Right renal pelvis (tissue), 4 donors: ENCODE measurements at places on chromosomes 7 and 10. TPM values are rescaled to one million over a fixed set of nuclear protein-coding genes. Genes with fewer than 3 reads are reported as not detected.

The PAX4 gene
- not detected for polyA plus RNA-seq

DNA sequence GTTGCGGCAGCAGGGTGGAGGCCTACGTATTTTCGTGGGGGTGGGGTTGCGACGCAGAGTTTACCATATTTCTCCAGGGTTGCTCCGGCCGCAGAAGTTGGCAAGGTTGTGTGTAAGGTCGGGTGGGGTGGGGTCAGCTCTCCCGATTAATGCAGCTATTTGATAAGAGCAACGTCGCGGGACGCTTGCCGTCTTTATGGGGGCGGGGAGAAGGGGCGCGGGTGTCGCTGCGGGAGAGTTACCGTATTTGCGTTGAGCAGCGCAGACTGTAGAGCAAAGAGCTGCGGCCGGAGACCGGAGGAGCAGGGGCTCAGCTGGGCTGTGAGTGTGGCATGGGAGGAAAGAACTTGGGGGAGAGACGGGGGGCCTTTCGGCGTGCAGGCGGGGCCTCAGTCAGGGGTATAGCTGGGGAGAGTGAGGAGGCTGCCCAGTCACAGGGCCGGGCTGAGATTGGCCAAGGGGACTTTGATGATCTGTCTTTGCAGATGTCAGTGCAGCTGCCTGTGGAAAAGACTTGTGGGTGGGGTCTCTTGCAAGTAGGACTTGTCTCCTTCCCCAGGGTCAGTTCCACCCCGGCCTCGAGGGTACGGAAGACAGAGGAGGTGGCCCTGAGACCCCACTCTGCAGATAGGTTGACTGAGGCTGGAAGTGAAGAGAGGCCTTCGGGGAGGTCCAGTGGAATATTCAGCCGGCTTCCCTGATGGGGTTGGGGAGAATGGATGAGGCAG, 26.6 kb downstream of the ZNF775 start:
- no peak for DNase-seq

The UCMA gene
- not detected for polyA plus RNA-seq

DNA sequence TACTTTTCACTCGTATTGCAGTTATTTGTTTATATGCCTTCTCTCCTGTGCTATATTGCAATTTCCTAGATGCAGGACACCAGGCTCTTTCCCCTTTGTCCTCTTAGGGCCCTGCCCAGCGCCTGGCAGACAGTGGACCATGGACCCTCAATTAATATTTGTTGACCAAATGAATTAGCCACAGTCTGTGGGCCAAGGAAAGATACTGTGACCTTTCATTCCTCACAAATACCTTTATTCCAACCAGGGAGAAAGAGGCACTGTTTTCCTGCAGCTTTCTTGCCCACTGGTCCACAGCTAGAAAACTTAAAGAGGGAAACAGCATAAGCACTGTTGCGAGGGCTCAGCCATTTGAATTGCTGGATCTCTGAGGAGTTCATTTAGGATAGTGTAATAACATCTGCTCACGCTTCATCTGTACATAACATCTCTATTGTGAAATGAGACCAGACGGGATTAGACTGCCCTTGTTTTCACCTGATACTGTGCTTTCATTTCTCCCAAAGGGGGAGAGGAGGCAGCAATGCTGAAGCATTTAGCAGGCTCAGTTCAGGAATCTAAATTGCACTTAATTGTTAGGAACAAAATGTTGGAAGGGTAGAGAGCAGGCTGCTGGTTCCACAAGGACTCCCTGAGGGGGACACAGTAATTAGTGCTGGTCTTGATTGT, 46.7 kb downstream of the TNS3 start:
- no peak for DNase-seq

DNA sequence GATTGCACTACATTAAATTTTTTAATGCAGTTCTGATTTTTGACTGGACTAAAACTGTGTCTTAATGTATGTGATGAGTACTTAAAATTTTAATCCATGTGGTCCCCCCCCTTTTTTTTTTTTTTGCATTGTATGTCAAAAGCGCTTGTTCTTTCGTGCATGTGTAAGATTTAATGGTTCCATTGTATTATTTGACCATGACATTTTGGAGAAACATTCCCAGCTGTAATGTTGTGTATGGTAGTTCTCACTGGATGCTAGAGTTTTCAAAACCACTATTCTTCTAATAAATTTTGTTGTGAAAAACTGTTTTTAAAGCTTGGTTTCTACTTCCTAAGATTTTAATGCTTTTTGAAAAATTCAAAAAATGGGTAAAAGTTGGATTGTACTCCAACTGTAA, 132.0 kb downstream of the LCOR start:
- no peak for DNase-seq

The ADCY1 gene
- polyA plus RNA-seq, result 3.5 TPM

GRCh38 chr10:36670621-36671402, 454.6 kb upstream of the ANKRD30A start:
- no peak for DNase-seq

GRCh38 chr7:99390941-99391602, 16.5 kb downstream of the ARPC1B start:
- no peak for DNase-seq

GRCh38 chr10:102770792-102771191, 27.0 kb downstream of the WBP1L start:
- DNase-seq, result no peak

DNA sequence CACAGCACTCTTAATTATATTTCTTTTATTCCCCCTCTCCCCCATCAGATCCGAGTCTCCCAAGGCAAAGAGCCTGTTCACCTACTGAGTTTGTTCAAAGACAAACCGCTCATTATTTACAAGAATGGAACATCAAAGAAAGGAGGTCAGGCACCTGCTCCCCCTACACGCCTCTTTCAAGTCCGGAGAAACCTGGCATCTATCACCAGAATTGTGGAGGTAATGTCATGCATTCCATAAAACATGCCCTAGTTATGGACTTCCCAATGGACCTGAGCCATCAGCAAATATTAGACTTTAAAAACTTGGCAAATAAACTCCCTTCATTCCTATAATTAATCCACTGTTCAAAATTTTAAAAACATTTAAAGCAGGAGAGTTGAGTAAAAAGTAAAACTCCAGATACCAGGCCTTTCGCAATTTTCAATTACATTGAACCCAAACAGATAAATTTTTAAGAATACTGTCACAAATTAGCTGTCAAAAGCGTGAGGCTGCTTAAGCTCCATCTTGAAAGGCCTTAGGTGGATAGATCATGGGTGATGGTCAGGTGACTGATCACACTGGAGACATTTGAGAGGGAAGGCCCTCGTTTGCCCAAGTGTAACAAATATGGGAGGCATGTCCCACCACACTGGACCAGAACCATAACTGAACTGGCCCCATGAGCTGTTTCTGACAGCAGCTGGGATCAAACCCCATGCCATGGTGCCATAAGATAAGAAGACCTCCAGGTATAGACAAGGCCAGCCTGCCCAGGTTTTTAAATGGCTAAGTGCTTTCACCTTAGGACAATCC, 46.9 kb upstream of the ARL4A start:
- DNase-seq, result no peak

The OIT3 gene
- 3.8 TPM for polyA plus RNA-seq

DNA sequence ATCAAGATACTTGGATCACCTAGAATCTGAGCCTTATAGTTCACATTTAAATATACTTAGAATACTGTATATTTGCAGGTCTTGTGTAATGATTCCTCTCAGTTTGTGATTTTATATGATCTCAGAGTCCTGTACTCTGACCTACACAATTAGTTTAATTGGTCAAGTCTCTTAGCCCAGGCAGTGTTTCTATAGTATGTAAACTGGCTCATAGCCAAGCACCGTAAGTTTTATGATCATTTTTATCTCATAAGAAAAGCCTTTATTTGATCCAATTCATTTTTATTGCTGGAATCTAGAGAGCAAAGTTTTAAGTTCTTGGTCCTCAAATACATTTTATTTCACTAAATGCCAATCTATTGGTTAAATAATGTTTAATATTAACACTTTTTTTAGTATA, 242.2 kb downstream of the MALRD1 start:
- DNase-seq, result no peak

DNA sequence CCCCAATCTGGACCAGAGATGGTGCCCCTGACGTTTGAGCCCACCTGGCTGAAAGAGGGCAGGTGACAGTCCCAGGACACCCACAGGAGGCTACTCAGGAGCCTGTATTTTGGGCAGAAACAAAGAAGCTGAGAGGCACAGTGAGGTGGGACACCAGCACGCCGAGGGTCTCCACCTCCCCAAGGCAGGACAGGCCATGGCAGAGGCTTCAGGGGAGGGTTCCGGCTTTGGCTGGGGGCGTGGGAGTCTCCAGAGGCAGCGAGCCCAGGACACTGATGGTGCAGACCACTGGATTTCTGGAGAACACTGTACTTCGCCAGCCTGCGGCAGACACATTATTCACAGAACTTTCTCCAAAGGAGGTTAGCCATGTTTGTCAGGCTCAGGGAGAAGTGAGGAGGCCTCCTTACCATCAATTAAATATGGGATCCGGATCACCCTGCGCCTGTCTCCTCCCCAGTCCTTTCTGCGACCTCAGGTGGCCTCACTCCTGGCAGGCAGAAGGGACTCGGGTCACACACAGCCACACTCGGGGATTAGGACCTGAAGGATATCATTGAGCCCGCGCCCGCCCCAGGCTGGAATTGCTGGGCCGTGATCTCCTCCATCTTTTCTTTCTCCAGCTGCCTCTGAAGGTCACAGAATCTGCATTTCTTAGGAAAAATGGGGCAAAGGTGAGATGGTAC, 98.3 kb downstream of the MKI67 start:
- no peak for DNase-seq

DNA sequence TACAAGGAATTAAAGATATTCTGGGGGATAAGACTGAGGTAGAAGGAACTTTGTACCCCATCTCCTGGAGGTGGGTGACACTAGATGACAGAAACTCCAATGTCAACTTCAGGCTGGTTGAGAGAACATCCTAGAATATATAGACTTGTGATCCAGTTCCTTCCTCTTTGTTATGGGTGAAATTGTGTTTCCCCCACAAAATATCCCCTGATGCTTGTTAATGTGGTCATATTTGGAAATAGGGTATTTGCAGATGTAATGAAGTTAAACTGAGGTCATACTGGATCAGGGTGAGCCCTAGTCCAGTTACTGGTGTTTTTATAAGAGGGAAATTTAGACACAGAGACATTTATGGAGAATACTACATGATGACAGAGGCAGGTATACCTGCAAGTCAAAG, 114.0 kb upstream of the NAMPT start:
- DNase-seq, result no peak

DNA sequence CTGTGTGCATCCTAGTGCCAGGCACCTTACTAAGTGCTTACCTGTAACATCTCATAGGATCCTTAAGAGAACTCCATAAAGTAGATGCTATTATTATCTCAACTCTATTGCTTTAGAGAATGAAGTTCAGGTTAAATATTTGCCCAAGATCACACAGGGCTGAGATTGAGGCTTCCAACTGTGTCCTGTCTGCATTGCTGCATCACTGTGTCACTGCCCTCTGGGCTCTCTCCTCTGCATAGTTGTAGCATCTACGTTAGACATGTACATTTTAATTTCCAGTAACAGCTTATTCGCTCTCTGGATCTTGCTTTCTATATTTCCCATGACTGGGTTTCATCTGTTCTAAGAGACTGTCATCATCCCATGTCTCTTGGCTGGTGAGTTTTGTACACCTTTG, 63.6 kb upstream of the FZD8 start:
- no peak for DNase-seq

The ZWINT gene
- 53.4 TPM for polyA plus RNA-seq

GRCh38 chr7:3960050-3960763, 659.2 kb downstream of the SDK1 start:
- DNase-seq, result no peak

The SERPINE1 gene
- polyA plus RNA-seq, result 1.1 TPM

GRCh38 chr7:43302211-43302711, 189.8 kb downstream of the HECW1 start:
- DNase-seq, result no peak

DNA sequence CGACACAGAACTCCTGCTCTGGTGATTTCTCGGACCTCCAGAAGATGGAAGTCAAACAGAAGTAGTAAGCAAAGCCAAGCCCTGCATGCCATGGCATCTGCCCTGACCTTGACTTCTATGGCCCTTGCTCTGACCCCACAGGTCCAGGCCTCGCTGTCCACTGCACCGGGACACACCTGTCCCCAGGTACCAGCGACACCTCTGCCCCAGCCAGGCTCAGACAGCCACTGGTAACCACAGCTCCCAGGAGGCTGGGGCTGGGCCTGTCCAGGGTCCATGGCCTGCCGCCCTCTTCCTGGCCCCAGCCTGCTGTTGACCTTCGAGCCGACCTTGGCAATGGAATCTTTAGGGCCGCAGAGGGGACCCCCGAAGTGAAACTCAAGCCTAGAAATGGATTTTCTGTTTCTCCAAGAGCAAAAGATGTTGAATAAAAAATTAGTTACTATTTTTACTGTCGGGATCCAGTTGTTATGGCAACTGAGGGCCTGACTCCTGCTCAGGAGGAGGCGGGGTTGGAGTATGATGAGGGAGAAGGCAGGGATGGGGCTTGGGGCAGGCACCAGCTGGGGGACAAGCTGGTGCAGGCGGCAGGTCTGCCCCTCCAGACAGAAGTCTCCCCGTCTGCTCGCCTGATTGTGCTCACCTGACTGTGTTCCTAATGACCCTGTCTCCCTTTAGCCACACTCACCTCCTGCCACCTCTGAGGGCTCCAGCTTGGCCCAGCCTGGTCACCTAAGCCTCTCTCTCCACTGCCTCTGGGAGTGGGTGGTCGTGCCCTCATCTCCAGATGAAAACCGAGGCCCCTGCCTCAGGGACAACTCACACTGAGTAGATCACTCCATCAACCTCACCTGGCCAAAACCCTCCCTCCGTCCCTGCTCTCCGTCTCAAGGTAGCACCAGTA, 4.1 kb upstream of the MMD2 start:
- DNase-seq, result no peak

DNA sequence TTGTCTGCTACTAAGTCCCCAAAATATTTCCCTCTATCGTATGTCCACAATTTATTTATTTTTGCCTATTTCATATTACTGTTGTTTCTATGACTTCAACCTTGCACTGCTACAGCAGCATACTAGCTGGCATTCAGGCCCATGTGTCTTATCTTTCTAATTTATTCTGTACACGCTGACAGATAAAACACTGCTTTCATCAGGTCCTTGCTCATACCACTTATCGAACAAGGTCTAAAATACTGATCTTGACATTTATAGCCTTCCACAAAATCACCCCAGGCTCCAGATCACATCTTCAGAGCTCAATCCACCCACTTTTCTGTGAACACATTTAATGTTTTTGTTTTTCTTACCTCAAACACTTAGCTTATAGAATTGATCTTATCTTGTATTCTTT, 374.6 kb downstream of the THSD7A start:
- no peak for DNase-seq

DNA sequence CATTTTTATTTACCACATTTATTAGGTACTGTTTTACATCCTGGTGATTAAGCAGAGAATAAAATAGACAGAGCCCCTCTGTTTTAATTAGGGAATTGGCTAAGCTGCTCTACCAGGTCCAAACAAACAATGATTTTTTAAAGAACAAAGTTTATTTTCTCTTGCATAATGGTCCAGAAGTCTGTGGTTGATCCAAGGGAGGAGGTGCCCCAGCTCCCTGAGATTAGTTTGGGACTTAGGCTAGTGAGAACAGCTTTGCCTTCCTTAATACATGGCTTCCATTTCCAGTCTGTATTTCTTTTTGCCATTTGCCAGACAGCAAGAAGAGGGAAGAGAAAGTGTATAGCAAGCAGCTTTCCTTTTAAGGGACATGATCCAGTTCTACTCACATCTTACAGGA, 2.9 kb upstream of the MIOS start:
- no peak for DNase-seq

GRCh38 chr10:90286941-90287340, 570.9 kb downstream of the HTR7 start:
- no peak for DNase-seq

The NUTM2D gene
- 9.9 TPM for polyA plus RNA-seq

GRCh38 chr10:78903341-78903940, 165.3 kb upstream of the ZMIZ1 start:
- no peak for DNase-seq

The CRTAC1 gene
- polyA plus RNA-seq, result 22.0 TPM

The NACAD gene
- polyA plus RNA-seq, result 6.1 TPM
